Activated CD8-positive, alpha-beta T cell treated with anti-CD3 and anti-CD28 coated beads, Interleukin-2, amount 10 ng/mL, durations not matched to agents 7 days and 5 days (primary cell): ENCODE measurements at places on chromosomes 6 and 20.

DNA sequence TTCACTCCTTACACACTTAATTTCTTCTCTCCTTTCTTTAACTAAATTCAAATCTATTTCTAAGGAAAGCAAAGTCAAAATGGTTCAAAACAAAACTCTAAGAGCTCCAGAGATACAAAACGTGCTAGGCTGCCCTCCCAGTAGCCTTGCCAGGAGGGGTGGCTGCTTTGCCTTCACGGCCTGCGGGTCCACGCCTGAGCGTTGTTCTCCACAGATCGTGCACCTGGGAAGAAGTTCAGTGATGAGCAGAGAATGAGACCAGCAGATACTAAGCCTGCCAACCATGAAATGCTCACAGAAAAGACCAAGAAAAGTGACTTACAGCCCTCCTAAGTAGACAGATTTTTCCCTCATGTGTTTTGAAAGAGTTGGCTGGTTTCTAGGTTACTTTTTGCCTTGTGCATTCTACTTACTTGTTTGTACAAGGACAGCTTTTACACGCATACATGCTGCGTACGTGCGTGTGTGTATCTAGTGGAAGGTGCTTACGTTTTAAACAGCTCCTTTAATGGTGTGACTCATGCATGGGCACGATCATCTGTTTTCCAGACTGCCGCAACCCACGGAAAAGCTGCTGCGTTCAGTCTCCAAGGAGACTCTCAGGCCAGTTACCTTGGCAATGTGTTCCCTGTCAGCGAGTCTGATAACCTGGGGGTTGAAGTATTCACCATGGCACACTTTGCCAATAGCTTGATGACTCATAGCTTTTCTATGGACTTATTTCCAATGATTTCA, 32.4 kb upstream of the PBOV1 start:
- H3K4me3 ChIP-seq, result no peak overlapping the region
- no peak for DNase-seq
- no peaks in the 10 kb centered on the region for H3K4me1 ChIP-seq
- no peaks in the 10 kb centered on the region for H3K36me3 ChIP-seq
- H3K27ac ChIP-seq, result no peak overlapping the region

GRCh38 chr6:30329331-30329730, 2.6 kb downstream of the TRIM39 start:
- peaks cover 30% of the 10 kb centered on the region for H3K4me1 ChIP-seq
- peaks cover 44% of the 10 kb centered on the region for H3K36me3 ChIP-seq
- no peak for DNase-seq
- H3K4me3 ChIP-seq, result no peak overlapping the region
- H3K27ac ChIP-seq, result no peak overlapping the region

GRCh38 chr6:136568129-136568528, 17.9 kb upstream of the MAP7 start:
- H3K36me3 ChIP-seq, result peaks cover 52% of the 10 kb centered on the region
- no peak for DNase-seq
- H3K4me3 ChIP-seq, result no peak overlapping the region

GRCh38 chr6:34045771-34046170, 100.1 kb downstream of the GRM4 start:
- H3K4me1 ChIP-seq, result peaks cover 9% of the 10 kb centered on the region
- DNase-seq, result no peak
- peaks cover 17% of the 10 kb centered on the region for H3K27me3 ChIP-seq
- no peak overlapping the region for H3K4me3 ChIP-seq
- no peak overlapping the region for H3K27ac ChIP-seq

DNA sequence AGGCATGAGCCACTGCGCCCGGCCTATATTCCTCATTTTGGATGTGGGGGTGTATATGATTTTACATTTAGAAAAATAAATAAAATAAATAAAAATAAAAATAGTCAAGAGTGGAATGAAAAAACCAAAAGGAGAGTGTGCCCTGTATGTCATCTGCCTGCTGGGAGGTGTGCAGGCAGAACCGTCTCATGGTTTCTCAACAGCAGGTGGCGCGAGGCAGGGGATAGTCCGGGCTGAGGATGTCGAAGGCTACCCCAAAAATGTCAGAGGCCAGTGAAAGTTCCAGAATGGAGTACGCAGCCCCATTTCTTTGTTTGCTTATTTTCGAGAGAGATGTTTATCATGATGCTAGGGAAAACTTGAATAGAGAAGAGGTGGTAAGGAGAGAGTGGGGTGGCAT, 16.4 kb upstream of the KIF16B start:
- no peaks in the 10 kb centered on the region for H3K4me1 ChIP-seq
- H3K27ac ChIP-seq, result no peak overlapping the region
- no peak overlapping the region for H3K4me3 ChIP-seq
- H3K36me3 ChIP-seq, result no peaks in the 10 kb centered on the region
- peaks cover 8% of the 10 kb centered on the region for H3K27me3 ChIP-seq
